HuH-7 (cell line): ENCODE measurements at places on chromosomes 5 and 9.

DNA sequence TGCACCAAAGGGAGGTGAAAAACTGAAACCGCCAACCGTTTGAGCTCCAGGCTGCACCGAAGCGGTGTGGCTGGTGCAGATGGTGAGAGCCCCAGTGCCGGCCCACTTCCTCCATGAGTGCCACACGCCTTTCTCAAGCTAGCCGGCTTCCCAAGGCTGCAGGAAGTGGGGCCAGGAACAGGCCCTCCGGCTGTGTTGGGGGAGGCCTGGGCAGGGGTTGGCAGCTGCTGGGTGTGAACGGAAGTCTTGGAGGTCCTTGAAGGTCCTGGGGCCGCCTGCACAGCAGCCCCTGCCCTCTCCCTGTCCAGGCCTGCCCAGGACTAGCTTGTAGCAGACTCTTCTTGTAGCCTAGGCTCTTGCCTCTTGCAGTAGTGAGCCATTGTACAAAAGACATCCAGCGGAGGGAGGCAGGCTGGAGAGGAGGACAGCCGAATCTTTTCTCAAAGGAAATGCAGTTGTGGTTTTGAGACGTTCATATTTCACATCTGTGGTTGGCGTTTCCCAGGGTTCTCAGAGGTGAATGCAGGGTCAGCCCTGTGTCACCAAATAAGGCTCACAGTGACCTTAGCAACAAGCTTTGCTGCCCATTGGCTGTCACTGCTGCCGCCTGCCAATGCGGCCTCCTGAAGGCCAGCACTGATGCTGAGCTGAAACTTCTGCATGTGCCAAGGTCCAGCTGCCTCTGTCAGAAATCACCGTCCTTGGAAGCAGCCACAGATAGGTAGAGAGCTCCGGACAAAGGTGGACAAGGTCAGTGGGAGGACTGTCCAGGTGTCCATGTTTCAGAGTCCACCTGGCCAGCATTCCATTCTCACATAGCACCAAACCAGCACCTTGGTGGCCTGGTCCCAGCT lies 23.9 kb downstream of the IRF1 start:
- DNase-seq: no peak

GRCh38 chr9:132879457-132880323 lies 992 bp downstream of the SPACA9 start:
- DNase-seq: no peak

DNA sequence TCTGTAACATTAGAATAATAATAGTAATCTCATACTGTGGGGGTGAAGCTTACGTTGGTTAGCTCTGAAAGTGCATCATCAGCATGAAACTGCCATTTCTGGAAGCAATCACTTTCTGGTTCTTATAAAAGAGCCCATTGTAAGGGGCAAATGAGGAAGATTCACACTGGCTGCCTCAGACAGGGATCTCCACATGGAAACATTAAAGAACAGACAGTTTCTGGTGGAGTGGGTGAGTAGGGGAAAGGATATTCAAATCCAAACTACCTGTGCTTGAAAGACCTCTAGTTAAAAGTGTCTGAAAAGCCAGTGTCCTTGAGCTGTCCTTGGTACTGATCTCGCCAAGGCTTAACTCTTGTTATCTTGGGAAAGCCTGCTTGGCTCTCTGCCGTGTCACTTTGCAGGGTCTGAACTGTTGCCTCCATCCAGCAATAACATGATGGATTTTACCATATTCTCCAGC lies 19.1 kb upstream of the SLC31A2 start:
- no peak for DNase-seq

- no peak for DNase-seq
These were observed 432.1 kb upstream of the RGMB start for GRCh38 chr5:98341038-98342032.

GRCh38 chr5:32074401-32074800 lies 99.7 kb downstream of the GOLPH3 start:
- no peak for DNase-seq

DNA sequence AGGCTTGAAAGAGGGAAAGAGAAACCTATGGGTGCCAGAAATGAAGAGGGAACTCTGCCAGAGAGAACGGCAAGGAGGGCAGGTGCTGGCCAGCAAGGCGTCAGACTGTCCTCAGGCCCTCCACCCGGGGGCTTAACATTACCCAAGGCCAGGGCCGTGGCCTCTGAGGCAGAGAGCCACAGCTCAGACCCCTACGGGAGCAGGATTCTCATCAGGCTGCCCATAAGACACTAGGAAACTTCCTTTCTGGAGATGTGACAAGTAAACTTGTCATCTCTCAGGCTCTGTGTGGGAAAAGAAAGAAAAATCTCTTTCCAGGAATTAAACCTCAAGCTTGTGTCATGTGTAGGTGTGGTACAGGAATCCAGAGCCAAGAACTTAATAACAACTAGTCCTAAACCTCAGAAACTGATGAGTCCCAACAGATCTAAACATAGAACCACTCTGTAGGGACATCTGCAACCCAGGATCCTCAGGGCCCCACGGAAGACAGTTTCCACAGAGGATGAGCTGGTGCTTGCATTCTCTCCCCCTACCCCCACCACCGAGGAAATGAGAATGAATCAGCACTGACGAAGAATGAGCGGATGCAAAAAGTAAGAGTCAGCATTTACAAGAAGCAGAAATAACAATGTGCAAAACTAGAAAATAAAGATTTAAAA lies 74.3 kb downstream of the DCP2 start:
- no peak for DNase-seq

GRCh38 chr5:84715091-84715490 lies 330.4 kb upstream of the EDIL3 start:
- DNase-seq: no peak

DNA sequence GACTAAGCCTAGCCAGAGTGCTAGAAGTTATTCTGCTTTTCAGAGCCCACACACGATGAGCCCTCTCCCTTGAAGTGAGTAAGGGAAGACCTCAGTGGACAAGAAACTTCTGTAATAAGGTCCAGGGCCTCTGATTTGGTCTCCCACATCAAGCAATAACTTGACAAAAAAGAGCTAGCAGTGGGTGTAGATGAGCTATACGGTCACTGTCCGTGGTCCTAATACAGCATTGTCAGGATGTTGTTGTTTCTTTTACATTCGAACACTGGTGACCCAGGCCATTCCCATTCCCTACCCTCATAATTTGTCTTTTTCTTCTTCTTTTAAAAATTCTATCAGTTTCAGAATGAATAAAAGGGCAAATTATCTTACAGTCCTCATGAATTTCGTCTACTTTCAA lies 5.2 kb downstream of the PCSK1 start:
- DNase-seq: peak; percentile 19

DNA sequence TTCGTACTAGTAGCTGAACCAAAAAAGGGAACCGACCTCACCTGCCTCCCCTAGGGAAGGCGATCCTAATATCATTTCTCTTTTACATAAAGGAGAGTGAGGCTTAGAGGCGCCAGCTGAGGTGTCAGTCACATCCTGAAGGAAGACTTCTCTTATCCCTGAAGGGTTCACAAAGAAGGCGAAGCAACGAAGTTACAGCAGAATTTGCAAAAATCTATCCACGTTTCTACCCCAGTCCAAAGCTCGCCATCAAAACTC lies 598 bp upstream of the KIAA1191 start:
- DNase-seq: no peak

GRCh38 chr5:34415559-34416198 lies 240.4 kb upstream of the RAI14 start:
- DNase-seq: no peak

GRCh38 chr5:38536968-38537367 lies 19.5 kb downstream of the LIFR start:
- no peak for DNase-seq

DNA sequence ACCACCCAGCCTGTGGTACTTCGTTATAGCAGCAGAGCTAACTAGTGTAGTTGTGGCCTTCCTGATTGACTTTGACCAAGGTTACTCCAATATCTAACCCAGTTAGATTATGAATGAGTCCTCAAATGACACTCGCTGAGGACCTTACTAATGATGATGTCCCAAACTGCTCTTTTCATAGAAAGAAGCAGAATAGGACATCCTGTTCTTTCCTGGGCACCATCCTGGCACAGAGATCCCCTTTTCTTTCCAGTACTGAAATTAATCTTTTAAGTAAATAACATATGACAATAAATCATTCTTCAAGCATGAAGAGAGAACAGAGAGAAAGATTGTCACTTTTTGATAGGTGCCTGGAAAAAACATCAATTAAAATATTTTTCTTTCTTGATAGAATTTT lies 26.7 kb upstream of the SPINK14 start:
- DNase-seq: no peak

DNA sequence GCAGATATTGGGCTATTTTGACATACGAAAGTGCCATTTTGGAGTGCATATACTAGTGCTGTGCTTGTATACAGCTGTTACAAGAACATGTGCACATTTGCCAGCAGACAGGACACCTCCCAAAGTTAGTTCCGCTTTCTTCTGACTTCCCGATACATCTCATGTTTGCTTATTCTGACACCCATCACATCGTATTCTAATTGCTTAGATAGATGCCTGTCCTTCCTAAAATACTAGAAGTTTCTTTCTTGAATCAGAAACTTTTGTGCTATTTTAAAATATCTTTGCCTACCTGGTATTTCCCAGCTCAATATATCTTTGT lies 177.8 kb downstream of the TTLL11 start:
- DNase-seq: no peak

DNA sequence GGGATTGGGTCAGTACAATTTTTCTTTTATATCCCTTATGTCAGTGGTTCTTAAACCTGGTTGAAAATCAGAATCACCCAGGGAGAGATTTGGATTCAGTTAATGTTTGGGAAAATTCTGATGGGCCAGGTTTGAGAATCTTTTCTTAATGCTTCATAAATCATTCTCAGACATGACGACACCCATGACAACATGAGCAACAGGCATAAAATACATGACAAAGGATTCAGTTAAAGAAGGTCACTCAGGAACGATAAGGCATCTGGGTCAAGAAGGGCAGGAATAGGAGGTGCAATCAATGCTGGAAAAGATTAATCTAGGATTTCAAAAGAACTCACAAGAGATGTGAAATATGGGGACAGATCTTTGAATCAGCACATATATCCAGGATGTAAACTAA lies 41.8 kb downstream of the ELOVL7 start:
- DNase-seq: no peak

DNA sequence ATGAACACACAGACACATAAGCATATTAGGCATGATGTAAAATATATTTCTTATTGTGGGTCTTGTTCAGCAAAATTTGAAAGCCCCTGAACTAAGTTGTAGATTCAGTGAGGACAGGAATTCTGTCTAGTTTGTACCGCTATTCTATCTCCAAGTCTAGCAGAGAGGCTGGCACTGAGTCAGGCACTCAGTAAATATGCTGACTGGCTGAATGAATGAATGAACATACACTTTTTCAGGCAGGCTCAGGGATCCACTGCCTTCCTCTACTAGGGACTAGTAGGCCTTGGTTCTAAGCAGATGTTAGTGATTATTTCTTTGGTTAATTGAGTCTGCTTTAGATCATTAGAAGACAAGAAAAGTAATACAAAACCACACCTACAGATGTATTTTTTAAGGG lies 157.5 kb downstream of the ZSWIM6 start:
- no peak for DNase-seq

GRCh38 chr5:35816881-35817521 lies 39.7 kb upstream of the IL7R start:
- no peak for DNase-seq

GRCh38 chr5:95066048-95066447 lies 218.8 kb downstream of the MCTP1 start:
- no peak for DNase-seq

DNA sequence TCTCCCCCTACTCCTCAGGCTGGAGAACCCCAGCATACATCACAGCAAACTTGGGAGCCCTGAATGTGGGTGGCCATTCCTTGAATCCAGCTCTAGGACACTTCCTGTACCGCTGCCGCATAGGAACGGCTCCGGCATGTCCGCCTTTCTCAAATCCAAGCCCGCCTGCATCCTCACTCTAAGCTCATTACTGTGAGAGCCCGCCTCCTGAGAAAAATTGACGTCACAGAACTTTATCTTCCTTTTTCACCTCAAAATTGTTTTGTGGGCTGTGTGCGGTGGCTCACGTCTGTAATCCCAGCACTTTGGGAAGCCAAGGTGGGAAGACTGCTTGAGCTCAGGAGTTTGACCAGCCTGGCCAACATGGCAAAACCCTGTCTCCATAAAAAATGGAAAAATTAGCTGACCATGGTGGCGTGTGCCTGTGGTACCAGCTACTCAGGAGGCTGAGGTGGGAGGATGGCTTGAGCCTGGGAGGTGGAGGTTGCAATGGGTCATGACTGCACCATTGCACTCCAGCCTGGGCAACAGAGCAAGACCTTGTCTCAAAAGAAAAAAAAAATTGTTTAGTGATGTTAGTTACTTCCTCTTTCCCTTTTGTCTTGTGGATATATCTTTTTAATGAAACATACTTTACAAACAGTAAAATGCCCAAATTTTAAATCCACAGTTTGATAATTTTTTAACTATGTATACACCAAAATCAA lies 22.8 kb downstream of the RNF44 start:
- no peak for DNase-seq

DNA sequence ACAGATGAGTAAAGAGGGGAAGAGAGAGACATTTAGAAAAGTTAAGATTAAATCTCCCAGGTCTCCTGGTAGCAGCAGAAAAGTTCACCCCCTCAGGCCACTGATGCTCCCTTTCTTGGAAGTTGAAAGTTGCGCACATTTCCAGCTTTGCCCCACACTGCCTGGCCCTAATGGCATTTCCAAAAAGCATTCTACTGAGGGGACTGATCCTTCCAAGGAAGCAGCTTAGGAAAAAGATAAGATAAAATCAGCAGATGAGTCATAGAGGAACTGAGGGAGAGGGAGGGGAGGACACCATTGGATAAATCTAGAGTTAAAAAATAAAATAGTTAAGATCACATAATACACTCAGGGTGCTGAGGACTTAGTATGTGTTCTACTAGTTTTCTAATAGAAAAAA lies 67.6 kb upstream of the SLC12A2 start:
- DNase-seq: no peak

DNA sequence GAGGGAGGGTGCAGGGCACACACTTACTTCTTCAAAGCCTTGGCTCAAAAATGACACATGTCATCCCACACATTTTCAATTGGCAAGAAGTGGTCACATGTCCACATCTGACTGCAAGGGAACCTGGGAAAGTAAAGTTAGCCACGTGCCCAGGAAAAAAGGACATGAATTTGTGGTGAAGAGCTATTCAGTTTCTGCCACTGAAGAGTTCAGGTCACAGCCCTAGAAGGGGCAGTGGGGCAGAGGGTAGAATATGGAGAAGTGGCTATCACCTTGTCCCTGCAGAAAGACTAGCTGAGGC lies 1.9 kb upstream of the RGS14 start:
- DNase-seq: no peak

GRCh38 chr5:142486581-142486980 lies 161.8 kb upstream of the SPRY4 start:
- no peak for DNase-seq

- DNase-seq: no peak
These were observed 46.2 kb downstream of the GALNT10 start for GRCh38 chr5:154236536-154237375.

DNA sequence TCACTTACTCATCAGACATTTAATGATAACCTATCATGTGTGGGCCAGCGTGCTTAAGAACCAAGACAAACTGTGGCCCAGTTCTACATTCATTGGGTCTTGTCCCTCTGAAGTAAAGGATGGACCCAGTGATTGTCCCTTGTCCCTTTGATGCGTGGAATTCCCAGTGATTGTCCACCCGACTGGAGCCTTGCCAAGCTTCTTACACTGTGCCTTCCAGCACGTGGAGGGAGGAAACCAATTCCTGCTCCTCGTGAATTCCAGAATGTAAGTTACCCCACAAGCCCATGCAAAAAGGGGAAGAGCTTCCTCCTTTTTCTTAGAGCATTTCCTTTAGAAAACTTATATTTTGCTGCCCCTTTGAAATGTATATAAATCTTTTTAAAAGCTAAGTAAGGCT lies 7.9 kb downstream of the CKMT2 start:
- DNase-seq: no peak

GRCh38 chr9:115507148-115507547 lies 389.2 kb upstream of the TNC start:
- no peak for DNase-seq
